ENCODE measurements at places on chromosomes 4 and X.
A peak's percentile ranks its signal among the peaks of the same experiment; 100 is the strongest.

DNA sequence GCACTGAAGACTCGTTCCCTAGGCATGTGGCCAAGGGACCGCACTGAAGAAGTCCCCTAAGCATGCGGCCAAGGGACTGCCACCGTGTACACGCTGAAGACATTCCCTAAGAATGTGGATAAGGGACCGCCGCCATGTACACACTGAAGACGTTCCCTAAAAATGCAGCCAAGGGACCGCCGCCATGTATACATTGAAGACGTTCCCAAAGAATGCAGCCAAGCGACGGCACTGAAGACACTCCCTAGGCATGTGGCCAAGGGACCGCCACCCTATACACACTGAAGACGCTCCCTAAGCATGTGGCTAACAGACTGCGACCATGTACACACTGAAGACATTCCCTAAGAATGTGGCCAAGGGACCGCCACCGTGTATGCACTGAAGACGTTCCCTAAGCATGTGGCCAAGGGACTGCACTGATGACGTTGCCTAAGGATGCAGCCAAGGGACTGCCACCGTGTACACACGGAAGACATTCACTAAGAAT lies 31.5 kb downstream of the DHRSX start:
- DNase-seq = no peak

- DNase-seq = no peak
Observed at GRCh38 chrX:7926501-7926900, 712 bp downstream of the PNPLA4 start.

DNA sequence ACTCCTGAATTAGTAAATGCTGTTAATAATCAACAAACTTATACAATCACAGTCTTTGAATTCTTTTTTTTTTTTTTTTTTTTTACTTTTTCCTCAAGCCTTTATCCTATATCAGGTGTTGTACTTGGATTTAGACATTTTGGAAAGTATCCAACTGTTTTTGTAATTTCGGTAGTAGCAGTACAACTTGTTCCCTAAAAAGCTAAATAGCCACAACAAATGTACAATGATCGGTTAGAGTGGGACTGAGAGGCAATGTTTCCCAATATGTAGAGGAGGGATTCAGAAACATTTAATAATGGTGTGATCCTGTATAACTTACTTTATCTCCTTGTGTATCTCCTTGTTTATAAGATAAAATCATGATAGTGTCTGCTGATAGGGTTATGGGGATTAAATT lies 343.1 kb downstream of the GRID2 start:
- no peak for DNase-seq

GRCh38 chr4:156734965-156735895 lies 236.4 kb downstream of the PDGFC start:
- no peak for DNase-seq

GRCh38 chrX:107628662-107629539 lies 591 bp downstream of the PRPS1 start:
- DNase-seq = peak; percentile 25

GRCh38 chr4:155809835-155810234 lies 51.0 kb downstream of the GUCY1B1 start:
- no peak for DNase-seq

GRCh38 chrX:111180750-111181240 lies 84.8 kb downstream of the PAK3 start:
- no peak for DNase-seq

- DNase-seq = no peak
Observed at GRCh38 chr4:766152-766515, 59.8 kb downstream of the CPLX1 start.

DNA sequence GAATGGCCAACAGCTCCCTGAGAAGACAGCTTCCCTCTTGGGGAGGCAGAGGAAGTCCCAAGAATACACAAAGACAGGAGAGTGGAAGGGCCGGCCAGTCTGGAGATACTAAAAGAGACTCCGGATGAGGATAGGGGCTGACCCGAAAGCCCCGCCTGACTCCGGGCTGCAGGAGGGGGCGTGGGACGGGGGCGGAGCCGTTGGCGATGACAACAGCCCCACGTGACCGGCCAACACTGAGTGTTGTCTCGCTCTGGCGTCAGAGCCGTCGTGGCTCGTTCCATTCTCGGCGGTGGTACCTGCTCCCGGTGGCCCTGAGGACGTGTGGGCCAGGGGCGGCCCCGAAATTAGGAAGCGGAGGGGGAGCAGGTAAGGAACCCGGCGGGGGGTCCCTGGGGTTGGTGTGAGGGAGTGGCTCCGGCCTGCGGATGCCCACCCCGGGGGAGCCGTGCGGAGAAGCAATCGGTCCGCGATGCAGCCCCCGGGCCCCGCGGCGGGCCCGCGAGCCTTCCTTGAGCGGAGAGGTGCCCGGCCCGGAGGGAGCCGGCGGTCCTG lies at the start of gene BEX4:
Gene BEX4 (plus strand): TSS at position 239 of the 555 bp plus-strand sequence. CDS start 1,046 bp downstream, outside the sequence.
- DNase-seq = peak; percentile 82

Measured in left colon (tissue), 2 donors.